Mesothelial cell of epicardium (in vitro differentiated cells): ENCODE measurements at places on chromosomes 1 and 21. TPM values are rescaled to one million over a fixed set of nuclear protein-coding genes. Genes with fewer than 3 reads are reported as not detected.

INSRR gene
- total RNA-seq, result 0.45 to 0.66 TPM (median 0.51 TPM) in 3 replicates

- DNase-seq, result no peak
Observed at GRCh38 chr1:96632045-96632664, 89.4 kb upstream of the PTBP2 start.

ATP1A4 gene
- total RNA-seq, result 0.29 to 0.38 TPM (median 0.33 TPM) in 3 replicates

GRCh38 chr1:13901597-13901996, 201.6 kb downstream of the PRDM2 start:
- DNase-seq, result no peak

SPATA45 gene
- 0.65 to 0.78 TPM in 2 of 3 replicates, not detected in the other for total RNA-seq

- DNase-seq, result no peak
Observed at GRCh38 chr1:82466891-82467290, 666.2 kb downstream of the ADGRL2 start.

GRCh38 chr1:21391497-21391896, 48.4 kb upstream of the NBPF3 start:
- DNase-seq, result no peak

DNA sequence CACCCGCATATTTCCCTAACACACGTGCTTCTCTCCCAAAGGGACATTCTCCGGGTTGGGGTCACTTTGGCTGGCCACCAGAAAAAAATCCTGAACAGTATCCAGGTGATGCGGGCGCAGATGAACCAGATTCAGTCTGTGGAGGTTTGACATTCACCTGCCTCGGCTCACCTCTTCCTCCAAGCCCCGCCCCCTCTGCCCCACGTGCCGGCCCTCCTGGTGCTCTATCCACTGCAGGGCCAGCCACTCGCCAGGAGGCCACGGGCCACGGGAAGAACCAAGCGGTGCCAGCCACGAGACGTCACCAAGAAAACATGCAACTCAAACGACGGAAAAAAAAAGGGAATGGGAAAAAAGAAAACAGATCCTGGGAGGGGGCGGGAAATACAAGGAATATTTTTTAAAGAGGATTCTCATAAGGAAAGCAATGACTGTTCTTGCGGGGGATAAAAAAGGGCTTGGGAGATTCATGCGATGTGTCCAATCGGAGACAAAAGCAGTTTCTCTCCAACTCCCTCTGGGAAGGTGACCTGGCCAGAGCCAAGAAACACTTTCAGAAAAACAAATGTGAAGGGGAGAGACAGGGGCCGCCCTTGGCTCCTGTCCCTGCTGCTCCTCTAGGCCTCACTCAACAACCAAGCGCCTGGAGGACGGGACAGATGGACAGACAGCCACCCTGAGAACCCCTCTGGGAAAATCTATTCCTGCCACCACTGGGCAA, 59.1 kb downstream of the LACTBL1 start:
- no peak for DNase-seq

PDE4B gene
- total RNA-seq, result 20.0 to 22.3 TPM (median 21.0 TPM) in 3 replicates
